ENCODE measurements at places on chromosomes 4 and X.

GRCh38 chrX:51737091-51737490 is 6.2 kb upstream of the GSPT2 start:
- DNase-seq: no peak

- DNase-seq: no peak
These were observed 51.4 kb downstream of the NPY5R start for GRCh38 chr4:163395055-163395454.

GRCh38 chr4:13306356-13306755 is 177.8 kb downstream of the RAB28 start:
- no peak for DNase-seq

DNA sequence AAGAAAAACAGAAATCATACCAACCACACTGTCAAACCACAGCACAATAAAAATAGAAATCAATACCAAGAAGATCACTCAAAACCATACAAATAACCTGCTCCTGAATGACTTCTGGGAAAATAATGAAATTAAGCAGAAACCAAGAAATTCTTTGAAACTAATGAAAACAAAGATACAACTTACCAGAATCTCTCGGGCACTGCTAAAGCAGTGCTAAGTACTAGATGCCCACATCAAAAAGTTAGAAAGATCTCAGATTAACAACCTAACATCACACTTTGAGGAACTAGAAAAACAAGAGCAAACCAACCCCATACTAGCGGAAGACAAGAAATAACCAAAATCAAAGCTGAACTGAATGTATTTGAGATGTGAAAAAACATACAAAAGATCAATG is 33.2 kb downstream of the AWAT2 start:
- no peak for DNase-seq

- DNase-seq: no peak
These were observed 270.2 kb downstream of the TLL1 start for GRCh38 chr4:166143227-166143626.

DNA sequence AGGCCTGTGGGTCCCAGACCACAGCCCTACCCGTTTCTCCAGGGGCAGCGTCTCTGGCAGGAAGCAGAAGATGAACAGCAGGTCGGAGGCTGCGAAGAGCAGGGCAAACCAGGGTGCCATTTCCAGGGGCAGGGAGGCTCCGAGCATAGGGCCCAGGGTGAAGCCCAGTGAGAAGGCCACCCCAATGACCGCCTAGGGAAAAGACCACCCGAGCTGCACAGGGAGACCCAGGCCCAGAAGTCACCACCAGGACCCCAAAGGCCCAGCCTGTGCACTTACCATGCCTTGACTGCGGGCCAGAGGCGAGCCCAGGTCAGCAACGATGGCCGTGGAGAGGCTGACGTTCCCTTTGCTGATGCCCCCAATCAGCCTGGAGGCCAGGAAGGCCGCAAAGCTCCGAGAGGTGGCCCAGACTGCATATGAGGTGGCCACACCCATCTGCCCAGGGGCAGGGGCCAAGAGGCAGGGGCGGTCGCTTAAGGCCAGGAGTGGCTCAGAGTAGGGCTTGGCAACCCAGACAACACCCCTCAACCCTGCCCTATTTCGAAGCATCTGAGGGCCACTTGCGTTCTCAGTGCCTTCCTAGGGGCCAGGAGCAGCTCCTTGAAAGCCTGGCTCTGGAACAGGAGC is 30.8 kb downstream of the NOP14 start:
- no peak for DNase-seq

DNA sequence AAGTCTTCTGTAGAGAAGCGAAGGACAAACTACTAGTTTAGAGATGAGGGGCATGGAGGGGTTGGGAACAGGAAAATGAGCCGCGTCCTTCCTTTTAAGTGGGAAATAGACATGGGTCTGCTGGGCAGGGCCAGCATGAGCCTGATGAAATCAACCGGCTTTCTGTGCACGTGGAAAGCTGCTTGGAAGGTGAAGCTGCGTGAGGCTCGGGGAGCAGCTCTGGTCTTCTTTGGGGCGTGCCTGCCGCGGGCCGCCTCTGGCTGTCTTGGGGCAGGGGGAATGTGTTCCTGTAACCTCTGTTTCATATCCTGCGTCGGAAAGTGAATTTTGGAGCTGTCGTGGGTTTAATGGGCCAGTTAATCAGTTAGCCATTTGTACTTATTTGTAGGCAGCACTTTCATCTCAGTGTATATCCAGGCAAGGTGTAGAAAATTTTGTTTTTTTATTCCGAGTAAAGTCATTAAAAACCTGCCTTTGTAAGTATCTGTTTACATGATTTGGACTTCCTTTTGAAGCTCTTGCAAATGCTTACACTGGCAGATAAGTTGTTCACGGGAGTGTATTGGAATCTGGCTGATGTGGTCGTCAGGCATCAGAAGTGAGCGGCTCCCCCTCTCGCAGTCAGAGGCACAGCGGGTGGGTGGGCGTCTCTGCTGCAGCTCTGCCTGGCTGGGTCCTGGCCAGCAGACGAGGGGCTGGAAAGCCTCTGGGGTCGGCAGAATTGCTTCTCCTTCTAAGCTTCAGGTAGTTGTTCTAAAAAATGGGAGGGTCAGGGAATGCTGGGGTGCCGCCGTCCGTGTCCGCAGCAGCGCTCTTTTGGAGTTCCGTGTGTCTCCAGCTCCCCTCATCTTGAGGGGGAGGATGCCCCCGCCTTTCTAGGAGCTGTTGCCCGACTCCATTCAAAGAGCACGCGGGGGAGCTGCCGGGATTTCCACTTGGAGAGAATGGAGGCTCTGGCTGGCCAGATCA is 70.5 kb upstream of the HGFAC start:
- DNase-seq: no peak

GRCh38 chr4:15691346-15692135 is 9.9 kb downstream of the FAM200B start:
- no peak for DNase-seq

- DNase-seq: no peak
These were observed 6.7 kb upstream of the MSX1 start for GRCh38 chr4:4852591-4853362.

- no peak for DNase-seq
These were observed 112.2 kb upstream of the PJA1 start for GRCh38 chrX:69277369-69277990.

DNA sequence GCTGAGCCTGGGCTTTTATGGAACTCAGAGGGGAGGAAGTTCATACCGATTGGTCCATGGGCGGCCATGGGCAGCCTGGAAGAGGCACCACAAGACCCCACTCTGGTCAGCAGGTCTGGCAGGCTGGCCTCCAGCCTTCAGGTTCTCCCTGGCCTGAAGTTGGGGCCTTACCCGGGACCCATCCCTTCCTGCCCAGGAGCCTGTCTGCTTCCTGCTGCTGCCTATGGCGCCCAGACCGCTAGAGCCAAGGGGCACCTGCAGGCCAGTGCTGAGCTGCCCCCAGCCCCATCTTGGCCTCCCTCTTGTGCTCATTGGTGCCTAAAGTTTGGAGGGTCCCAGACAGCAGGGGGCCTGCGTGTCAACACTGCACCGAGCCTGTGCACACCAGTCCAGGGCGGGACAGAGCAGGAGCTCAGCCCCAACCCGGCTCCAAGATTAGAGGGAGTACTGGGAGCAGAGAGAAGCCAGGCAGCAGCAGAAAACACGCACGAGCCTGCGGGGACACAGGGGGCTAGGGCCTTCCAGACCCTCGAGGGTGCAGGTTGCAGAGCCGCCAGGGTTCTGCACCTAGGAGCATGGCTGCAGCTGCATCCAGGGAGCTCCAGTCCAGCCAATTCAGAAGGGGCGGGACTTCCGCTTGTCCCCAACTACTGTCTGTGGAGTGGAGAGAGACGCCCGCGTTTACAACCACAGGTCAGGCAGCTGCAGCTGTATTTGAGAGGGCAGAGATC is 30.7 kb upstream of the ZNF280C start:
- DNase-seq: no peak

DNA sequence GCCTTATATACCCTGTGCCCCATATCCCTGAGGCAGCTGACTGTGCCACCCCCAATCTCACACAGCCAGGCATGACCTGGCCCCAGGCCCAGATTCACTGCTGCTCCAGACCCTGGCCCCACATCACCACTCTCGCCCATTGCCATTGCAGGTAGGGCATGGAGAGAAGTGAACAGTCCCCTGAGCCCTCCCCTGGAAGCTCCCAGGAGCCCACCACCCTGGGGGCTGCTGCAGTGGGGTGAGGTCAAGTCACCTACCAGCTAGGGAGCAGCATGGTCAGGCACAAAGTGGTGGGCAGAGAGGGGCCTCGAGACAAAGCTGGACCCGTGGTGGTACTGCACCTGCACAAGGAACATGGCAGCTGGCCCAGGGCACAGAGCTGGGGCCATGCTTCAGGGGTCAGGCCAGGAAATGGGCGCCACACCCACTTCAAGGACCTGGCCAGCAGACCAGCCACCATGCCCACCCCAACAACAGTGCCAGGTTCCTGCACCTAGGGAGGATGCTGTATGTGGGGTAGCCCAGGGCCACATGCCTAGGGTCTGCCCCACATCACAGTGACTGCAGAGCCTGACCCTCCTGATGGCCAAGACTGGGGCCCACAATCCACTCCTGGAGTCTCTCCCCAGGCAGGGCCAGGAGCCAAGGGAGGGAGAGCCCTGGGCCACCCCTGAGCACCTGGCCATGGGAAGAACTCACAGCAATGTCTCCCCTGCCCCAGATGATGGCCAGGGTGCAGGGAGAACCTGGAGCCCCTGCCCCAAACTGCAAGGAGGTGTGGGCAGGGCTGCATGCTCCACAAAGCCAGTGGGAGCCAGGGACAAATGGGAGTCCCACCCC is 58.5 kb downstream of the COX18 start:
- DNase-seq: no peak

DNA sequence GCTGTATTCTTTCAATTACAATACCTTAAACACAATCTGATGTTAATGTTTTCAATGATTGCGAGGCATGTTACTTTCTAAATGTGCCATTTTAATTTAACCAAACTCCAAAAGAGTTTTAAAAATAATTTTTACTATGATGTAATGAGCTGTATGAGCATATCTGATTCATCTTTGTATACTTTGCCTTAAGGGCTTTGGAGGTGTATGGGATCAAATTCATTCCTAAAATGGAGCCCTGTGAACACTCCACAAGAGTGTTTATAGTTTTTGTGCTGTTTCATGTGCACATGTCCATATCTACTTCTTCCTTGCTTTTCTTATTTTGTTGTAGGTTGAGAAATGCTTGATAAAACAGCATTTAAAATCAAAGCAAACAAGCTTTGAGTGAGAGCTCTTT is 82.4 kb downstream of the ATP10D start:
- DNase-seq: no peak

DNA sequence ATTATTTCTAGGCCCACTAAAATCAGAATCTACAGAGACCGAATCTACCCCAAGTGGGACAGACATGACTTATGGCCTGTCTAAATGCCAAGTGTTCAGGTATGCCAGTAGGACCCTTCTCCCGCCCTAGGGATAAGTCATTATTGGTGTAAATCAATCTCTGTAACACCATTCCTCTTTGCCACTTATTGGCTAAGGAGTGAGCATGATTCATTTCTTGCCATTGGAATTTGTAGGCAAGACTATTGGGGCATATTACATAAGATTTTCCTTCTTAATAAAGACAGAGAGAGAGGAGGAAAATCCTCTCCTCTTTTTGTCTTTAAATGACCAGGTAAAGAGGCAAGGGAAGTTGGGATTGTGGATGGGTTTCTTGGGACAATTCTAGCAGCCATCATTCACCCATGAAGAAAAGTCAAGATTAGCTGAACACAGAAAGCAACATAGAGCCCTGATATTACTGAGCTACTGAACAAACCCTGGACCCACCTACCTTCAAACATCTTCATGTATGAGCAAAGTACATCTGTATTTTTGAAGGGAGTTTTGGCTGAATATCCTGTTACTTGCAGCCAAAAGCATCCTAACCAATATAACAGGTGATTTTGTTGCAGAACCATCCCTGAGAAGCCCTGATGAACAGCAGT is 2.6 kb downstream of the SLC9B2 start:
- DNase-seq: no peak

DNA sequence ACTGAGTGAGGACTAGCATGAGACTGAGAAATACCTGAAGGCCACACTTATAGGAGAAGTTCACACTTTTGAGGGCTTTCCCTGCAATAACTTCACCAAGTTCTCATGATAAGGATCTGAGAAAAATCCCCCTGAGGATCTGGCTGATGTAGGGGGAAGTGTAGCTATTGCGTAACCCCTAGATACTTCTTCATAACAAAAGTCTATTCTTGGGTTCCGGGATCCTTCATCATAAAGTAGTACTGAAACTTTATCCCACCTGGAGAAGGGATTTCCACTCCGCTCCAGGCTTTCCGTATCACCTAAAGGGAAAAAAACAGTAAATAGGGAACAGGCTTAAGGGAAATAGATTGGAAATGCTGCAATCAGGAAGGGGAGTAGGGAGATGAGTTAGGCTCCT is 13.3 kb downstream of the USP27X start:
- DNase-seq: no peak

DNA sequence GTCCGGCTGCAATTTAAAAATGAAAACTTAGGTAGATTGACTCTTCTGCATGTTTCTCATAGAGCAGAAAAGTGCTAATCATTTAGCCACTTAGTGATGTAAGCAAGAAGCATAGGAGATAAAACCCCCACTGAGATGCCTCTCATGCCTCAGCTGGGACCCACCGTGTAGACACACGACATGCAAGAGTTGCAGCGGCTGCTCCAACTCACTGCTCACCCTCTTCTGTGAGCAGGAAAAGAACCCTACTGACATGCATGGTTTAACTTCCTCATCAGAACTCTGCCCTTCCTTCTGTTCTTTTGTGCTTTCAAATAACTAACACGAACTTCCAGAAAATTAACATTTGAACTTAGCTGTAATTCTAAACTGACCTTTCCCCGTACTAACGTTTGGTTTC is 41.0 kb downstream of the MAP7D3 start:
- no peak for DNase-seq

DNA sequence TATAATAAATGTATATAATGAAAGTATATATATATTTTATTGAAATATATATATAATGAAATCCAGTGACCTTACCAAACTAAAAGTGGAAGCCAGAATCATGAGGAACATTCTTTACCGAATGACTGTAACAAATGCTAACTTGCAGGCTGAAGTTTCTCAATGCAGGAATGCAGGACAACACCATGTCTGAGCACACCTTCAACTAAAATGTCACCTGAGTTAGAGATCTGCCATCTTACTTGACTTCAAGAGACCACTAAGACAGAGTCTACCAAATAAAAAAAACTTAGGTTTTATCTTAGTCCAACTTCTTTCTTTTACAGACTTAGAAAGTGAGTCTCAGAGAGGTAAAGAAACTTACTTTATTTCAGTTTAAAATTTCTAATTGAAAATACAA is 176.2 kb downstream of the FSTL5 start:
- no peak for DNase-seq

DNA sequence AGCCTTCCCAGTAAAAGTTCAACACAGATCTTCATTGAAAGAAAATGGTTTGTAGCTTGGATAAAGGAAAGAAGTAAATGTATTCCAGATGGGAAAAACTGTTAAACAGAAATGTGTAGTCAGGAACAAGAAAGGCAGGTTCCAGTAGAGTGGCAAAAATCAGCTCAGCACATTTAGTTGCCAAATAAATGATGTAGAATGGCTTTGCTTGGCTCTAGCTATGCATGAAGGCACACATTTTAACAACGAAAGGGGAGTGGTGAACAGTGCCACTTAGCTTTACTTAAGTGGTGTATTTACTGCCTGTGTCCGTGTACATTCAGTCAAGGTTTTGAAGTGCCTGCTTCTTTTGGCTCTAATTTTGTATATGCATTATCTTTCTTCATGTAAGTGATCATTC is 644.5 kb upstream of the ATOH1 start:
- DNase-seq: no peak

All from activated T-helper 1 cell treated with Interleukin-2 at 50 U/mL for 16 hours (primary cell).